GM06990 (cell line): ENCODE measurements at places on chromosomes 2 and 18.

DNA sequence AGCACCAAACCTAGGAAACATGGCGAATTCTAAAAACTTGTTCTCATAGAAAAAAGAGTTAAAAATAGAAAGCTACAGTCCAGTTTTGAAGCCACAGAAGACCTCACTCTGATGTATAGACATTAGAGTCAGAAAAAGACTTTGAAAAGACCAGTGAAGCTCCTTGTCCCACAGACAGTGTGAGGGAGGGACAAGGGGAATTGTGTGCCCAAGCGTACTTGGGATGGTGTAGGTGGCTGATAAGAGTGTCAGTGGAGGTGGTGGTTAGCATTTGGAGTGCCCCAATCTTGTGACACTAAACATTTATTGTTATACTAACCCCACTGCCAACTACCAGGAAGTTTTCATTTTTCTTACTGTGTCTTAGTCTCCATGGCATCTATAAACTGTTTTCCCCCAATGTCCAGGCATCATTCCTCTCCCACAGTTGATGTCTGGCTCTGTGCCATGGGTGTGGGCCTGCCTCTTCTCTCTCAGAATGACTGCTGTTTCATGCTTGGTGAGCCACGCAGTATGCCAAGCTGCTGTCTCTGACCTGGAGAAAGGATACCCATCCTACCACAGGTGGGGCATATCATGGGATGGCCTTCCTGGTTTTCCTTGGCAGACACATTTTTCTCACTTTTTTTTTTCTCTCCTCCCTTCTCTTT is 161.4 kb downstream of the RPIA start:
- DNase-seq, result no peak

- no peak for DNase-seq
Observed at GRCh38 chr2:13524492-13524891, 807.8 kb downstream of the TRIB2 start.

- no peak for DNase-seq
Observed at GRCh38 chr18:60502591-60502990, 130.0 kb upstream of the MC4R start.

GRCh38 chr2:196783431-196784094 is 15.9 kb downstream of the GTF3C3 start:
- DNase-seq, result no peak

DNA sequence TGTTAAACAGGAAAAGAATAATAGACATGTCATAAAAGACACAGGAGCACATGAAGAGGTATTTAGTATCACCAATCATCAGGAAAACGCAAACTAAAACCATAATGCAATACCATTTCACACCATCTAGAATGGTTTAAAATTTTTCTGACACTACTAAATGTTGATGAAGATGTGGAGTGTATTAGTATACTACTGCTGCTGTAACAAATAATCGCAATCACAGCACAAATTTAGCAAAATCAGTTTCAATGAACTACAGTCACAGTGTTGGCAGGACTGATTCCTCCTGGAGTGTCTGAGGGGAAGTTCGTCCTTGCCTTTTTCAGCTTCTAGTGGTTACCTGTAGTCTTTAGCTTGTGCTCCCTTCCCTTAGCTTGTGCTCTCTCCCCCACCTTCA is 24.1 kb downstream of the SMAD2 start:
- no peak for DNase-seq

GRCh38 chr2:111222204-111222866 is 101.6 kb downstream of the BCL2L11 start:
- no peak for DNase-seq

- DNase-seq, result no peak
Observed at GRCh38 chr2:170360546-170361089, 182.7 kb downstream of the MYO3B start.

DNA sequence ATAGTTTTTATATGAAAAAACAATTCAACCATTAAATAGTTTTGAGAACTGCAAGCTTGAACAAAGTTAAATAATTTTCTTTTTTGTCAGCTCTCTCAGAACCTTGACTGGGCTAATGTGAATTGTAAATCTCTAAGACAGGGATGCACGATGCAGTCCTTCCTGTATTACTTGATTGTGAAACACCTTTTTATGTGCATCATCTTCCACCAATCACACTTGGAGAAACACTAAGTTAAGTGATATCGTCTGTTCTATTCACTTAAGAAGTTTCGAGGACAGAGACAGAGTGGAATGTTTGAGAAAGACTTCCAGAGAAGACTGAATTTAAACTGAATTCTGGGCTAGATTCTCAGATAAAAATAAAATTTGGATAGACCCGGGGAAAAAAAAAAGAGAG is 238.2 kb downstream of the MREG start:
- DNase-seq, result no peak

DNA sequence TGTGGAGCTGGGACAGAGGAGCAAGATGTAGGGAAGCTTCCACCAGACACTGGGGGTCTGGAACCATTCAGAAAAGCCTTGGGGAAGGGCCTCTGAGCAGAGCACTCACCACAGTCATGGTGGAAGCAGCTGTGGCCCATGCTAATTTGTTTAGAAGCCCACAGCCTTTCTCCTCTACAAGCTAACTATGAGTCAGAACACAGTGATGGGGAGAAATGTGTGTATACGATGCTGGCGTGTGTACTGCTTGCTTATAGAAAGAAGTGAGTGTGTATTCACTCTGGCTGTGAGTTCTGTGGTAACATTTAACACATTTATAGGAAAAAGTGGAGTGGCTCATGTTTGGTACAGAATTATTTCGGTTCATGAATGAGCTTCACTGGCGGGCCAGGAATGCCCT is 157.0 kb upstream of the ACAA2 start:
- no peak for DNase-seq

- no peak for DNase-seq
Observed at GRCh38 chr18:62119884-62120283, 67.0 kb downstream of the PIGN start.

GRCh38 chr2:172398440-172398839 is 28.9 kb upstream of the ITGA6 start:
- no peak for DNase-seq

DNA sequence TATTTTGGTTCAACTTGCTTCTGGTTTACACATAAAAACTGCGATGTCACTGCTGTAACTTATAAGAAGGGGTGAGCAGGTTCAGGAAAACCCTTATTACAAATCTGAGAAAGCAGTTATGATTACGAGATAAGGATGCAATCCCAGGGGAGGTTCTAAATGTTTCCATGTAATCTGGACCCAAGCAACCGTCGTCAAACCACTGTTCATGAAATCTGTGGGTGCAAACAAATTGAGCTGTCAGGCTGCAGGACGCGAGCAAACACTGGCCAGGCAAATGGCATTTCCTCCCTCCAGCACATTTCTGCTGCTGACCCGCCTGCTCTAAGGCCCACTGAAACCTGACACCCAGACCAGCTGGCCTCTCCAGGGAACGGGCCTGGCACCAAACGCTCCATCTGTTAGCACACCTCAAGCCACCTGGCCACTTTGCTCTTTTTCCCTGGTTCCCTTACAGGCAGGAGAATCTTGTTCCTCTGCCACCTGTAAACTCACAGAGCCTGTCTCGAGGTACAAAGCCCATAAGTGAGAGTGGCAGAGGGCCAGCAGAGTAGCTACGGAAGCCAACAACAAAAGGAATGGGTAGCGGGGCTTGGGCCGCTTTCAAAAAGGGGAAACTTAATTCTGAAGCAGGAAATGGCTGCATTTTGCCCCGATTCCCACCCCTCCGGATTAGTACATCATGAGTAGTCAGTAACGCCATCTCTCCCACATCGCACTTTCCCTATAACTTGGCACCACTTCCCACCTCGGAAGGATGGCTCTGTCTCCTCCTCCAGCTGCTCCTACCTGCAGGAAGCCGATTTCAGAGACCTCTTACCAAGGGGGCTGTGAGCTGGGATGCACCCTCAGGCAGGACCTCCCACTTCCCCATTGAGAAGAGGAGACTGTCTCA is 26.5 kb downstream of the CRACDL start:
- no peak for DNase-seq

GRCh38 chr2:11945139-11946126 is 199.0 kb downstream of the LPIN1 start:
- DNase-seq, result peak; percentile 49

DNA sequence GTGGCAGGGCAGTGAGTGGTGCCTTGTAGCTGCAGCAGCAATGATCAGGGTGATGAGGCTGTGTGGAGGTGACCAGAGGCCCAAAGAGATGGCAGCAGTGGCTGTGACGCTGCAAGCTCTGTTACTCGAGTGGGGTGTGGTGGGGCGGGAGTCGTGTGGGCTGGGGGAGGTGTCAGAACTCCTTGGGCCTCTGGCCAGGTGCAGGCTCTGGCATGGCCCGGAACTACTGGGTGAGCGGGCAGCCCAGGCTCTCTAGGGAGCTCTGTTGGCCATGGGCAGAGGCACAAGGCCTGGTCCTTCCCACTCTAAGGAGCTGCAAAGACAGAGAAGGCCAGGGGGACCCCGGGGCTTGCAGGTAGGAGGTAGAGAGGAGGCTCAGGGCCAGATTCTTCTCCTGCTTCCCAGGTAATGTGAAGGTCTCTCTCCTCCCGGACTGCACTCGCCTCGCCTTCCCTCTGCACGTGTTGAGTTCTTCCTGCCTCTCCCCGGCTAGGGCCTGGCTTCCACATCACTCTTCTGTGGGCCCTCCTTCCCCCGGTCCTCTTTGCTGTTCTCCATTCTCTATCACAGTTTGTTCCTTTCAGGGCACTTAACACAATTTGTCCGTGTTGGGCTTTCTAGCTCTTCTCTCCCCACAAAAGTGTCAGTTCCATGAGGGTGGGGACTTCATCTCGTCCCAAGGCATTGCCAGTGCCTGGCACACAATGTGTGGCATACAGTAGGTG is 114.8 kb downstream of the MCFD2 start:
- no peak for DNase-seq

GRCh38 chr2:180124273-180125139 is 117.4 kb upstream of the CWC22 start:
- no peak for DNase-seq

DNA sequence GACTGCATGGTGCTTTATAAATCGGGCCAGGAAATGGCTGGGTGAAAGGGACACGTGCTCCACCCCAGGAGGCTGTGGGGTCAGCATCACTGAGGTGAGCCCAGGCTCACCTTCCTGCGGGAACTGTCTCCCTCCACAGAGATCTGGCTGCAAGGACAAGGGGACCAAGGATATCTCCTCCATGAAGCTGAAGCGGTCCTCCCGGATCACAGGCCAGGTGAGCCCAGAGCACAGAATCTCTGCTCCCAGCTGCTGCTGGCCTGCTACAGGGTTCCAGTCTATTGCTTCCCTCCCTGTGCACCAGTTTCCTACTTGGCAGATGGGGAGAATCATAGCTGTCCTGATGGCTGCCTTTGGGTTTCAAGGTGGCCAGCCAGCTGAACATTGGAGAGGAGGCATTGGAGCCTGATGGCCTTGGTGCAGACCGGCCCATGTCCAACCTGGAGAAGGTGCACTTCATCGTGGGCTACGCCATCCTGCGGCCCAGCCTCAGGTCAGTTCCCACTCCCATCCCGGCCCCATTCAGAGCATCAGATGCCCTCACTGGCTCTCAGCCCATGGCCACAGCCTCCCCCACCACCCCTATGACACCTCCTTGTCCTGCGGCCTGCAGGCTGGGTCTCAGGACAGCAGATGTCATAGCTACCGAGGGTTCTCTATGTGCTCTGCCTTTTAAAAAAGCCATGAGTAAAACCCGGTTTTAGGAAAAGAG is 33.7 kb upstream of the GPR17 start:
- DNase-seq, result no peak

DNA sequence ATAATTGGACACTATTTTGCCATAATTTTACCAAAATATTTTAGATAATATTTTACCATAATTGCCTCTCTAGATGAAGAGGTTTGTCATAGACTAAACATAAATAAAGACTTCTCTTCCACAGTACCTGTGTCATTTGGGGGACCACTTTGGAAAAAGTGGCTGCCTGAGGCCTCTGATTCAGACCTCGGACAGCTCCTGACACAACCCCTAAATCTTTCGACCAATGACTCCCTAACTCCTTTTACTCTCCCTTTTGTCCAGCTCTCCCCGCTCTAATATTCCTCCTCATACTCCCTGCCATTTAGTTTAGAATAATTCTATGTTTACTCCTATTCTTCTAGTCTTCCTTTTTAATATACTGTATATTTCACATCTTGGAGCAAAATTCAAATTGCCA is 36.0 kb upstream of the UBE2E3 start:
- DNase-seq, result no peak

GRCh38 chr18:69267895-69268294 is 132.8 kb upstream of the DOK6 start:
- no peak for DNase-seq

DNA sequence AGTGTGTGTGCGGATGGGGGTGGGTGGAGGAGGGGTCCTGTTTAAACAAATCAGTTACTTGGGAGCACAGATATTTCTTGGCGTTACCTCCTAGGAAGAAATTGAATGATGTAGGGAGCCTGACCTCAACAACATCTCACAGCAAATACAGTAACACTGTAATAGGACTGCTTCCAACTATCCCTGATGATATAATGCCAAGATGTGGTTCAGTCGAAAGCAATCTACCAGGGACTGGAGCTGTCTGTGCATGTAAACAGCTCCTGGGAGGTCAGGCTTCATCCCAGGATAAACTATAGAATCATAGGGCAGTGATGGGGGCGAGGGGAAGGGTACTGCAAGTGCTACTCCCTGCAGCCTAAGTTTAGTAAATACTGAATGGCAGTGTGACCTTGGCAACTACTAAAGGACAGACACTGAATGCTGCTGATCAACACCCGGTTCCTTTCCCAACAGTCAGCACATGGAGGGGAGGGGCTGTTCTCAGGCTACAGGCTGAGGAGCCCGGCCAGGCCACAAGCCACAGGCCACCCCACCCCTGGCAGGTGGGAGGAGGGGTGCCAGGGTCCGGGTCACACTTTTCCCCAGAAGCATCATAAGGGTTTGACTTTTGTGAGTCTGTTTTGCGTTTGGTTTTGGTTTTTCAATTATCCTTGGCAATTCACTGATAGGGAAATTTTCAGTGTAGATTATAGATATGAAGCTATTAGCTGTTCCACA is 85.3 kb upstream of the ZNF397 start:
- DNase-seq, result no peak

- no peak for DNase-seq
Observed at GRCh38 chr2:216216951-216217903, 108.1 kb downstream of the XRCC5 start.

- no peak for DNase-seq
Observed at GRCh38 chr2:157853211-157853610, 22.9 kb downstream of the ACVR1 start.

GRCh38 chr2:39491653-39492052 is 54.6 kb upstream of the MAP4K3 start:
- no peak for DNase-seq

DNA sequence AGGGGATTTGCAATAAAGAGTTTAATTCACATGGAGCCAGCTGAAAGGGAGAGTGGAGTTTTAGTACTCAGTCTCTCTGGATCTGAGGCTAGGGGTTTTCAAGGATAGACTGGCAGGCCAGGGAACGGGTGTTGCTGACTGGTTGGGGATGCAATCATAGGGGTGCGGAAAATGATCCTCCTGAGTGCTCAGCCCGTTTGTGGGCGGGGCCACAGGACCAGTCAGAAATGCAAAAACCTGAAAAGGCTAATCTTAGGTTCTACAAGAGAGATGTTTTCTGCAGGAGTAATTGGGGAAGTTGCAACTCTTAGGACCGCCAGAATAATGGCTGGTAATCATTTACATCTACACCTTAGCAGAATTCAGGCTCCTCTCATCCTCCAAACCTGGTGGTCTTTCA is 2.5 kb downstream of the NFU1 start:
- no peak for DNase-seq
